ENCODE measurements at places on chromosomes 4 and X.

- DNase-seq: no peak
These were observed 15.9 kb upstream of the PIM2 start for GRCh38 chrX:48934581-48935300.

DNA sequence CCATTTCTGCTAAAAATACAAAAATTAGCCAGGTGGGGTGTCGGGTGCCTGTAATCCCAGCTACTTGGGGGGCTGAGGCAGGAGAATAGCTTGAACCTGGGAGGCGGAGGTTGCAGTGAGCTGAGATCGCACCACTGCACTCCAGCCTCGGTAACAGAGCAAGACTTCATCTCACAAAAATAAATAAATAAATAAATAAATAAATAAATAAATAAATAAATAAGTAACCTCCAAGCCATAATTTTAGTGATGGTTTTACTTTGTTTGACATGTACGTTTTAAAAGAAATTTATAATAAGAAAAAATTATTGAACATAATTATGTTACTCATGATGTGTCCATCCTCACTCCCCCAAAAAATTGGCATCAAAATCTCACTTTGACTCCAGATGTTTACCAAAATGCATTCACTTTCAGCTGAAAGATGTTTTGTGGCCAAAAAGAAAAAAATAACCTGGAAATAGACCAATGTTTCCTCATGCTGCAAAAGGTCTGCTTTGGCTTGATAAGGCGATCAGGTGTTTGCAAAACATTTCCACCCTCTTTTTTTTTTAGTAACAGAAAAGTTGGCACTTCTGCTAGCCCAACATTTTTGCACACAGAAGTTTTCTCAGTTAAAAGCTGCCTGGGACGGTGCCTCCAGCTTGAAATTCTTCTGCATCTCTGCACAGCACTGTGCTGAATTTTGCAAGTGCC is 42.2 kb upstream of the DHRSX start:
- no peak for DNase-seq

- no peak for DNase-seq
These were observed 79.3 kb downstream of the PPP2R2C start for GRCh38 chr4:6393066-6393465.

DNA sequence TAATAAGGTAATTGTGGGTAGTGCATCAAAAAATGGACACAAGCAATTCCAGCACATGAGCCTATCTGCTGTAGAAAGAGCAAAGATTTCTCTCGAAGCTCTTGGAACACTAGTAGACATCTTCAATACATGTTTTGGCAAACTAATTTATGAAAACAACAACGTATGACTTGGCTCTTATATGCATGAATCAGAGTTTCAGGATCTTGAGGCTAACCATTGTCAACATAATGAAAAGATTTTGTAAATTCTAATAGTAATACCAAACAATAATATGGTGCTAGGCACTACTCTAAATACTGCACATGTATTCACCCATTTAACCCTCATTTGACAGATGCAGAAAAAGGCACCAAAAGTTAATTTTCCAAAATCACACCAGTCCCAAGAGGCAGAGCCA is 25.1 kb upstream of the ANKRD50 start:
- DNase-seq: no peak

DNA sequence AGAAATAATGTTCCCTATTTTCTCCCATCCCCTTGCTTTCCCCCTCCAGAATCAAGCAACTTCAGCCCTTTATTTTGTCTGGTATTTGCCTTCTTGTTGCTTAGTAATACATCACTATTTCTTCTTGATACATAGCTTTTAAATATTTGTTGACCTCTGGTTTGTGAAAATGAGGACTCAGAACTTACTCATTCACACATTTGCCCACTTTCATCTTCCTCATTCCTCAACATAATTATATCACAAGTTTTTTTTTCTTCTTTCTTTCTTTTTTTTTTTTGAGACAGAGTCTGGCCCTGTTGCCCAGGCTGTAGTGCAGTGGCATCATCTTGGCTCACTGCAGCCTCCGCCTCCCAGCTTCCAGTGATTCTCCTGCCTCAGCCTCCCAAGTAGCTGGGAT is 28.9 kb upstream of the NDUFC1 start:
- DNase-seq: no peak

GRCh38 chrX:47358387-47359065 is 11.9 kb upstream of the ZNF157 start:
- peak; percentile 17 for DNase-seq

DNA sequence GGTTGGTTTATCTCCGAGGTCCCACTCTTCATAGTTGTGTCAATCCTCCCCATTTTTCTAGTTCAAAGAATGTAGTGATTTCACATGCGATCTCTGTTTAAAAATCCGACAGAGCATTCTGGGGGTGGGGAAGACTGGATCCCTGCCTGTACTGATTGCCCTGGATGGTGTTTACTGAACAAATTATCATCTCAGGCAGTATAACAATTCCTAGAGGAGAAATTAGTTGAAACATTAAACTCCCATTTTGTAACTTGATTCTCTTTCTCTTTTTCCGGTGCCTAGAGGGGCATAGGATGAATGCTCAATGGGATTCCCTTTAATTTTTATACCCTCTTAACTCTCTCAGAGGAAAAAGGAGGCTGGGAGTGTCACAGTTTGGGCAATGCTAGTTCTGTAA is 10.0 kb upstream of the CWH43 start:
- DNase-seq: no peak

GRCh38 chrX:136157187-136157586 is 9.9 kb downstream of the FHL1 start:
- no peak for DNase-seq

GRCh38 chr4:16691450-16691849 is 207.0 kb downstream of the LDB2 start:
- DNase-seq: no peak

- no peak for DNase-seq
These were observed 330.2 kb downstream of the PTTG2 start for GRCh38 chr4:38290366-38290765.

DNA sequence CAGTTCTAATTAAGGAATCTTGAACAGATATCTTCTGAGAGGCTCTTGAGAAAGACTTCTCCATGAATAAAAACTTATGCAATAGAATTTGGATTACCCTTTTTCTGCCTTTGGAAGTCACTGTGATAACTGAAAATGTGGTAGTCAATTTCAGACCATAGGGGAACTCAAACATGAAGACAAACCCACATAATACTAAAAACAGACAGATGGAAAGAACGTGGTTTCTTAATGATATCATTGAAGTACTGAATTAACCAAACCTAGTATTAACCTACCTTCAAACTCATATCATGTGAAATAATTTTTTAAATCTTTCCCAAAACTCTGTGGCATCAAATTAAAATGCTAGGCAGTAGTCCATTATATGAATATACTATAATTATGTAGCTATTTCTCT is 153.5 kb downstream of the CAMK2D start:
- no peak for DNase-seq

GRCh38 chr4:74659576-74660411 is 134.5 kb downstream of the BTC start:
- DNase-seq: no peak

DNA sequence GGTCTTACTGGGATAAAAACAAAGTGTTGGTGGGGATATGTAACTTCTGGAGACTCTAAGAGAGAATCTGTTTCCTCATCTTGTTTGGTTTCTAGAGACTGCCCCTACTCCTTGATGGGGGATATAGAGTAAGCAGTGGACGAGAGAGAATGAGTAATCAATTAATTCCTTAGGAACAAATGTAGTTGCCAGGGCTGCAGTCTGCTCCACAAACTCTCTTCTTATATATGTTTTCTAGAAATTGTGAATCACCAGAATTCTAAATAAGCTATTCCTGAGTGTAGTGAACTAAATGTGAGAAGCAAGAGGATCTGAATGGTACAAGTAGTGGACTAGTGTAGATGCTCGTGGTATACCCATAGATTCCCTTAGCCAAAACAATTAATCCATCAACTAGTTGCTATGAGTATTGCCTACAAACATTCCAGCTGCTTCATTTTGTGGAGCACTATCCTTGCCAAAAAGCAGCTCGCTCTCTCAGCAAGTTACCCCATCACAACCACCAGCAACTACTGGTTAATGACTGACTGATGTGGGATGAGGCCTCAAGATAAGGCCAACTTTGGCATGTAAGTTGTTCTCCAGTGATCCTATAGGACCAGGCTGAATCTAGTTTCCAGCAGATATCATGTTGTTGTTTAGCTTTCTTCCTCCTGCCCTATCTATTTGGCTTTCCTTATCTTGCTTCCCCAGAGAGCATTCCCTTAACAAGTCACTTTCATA is 273.0 kb downstream of the SLC7A11 start:
- DNase-seq: no peak

DNA sequence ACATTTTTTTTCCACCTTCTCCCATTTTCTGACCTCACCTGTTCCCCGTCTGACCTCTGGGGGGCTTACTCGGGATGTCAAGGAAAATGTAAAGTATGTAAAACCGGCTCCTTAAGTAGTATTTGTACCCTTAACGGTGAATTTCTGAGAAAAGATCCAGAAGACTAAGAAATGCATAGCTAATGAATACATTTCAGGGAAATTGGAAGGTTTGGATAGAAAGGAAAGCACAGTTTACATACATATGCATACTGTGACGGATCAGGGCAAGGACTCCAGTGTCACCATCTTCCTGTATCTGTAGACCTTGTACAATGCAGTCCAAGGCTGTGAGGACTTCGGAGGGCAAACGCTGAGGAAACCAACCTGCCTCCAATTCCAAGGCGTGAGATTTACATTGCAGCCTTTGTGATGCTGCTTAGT is 2185.9 kb upstream of the TENM3 start:
- DNase-seq: no peak

DNA sequence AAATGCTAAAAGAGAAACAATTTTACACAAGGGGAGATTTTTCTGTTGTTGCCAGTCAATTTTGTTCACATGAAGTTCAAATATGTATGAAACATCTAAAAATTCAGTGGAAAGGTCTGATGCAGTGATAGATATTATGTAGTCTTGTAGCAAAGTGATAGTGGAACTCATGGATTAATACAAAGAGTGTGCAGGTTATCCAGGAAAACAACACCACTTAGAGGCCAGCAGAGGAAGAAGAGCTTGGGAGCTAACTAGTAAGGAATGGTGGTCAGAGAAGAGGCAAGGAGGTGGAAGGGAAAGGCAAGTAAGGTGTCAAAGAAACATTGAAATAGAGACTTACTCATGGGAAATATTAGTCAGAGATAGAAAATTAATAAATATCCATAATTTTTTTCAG is 395.6 kb downstream of the MAPK10 start:
- no peak for DNase-seq

- no peak for DNase-seq
These were observed 111.0 kb downstream of the DHX15 start for GRCh38 chr4:24473309-24473721.

Data from stimulated activated CD8-positive, alpha-beta memory T cell treated with anti-CD3 and anti-CD28 coated beads, Interleukin-12 subunit alpha, Interleukin-12 subunit beta, amount 100 ng/mL, for 1 hour (primary cell).